ENCODE measurements at places on chromosomes 6 and 20.

DNA sequence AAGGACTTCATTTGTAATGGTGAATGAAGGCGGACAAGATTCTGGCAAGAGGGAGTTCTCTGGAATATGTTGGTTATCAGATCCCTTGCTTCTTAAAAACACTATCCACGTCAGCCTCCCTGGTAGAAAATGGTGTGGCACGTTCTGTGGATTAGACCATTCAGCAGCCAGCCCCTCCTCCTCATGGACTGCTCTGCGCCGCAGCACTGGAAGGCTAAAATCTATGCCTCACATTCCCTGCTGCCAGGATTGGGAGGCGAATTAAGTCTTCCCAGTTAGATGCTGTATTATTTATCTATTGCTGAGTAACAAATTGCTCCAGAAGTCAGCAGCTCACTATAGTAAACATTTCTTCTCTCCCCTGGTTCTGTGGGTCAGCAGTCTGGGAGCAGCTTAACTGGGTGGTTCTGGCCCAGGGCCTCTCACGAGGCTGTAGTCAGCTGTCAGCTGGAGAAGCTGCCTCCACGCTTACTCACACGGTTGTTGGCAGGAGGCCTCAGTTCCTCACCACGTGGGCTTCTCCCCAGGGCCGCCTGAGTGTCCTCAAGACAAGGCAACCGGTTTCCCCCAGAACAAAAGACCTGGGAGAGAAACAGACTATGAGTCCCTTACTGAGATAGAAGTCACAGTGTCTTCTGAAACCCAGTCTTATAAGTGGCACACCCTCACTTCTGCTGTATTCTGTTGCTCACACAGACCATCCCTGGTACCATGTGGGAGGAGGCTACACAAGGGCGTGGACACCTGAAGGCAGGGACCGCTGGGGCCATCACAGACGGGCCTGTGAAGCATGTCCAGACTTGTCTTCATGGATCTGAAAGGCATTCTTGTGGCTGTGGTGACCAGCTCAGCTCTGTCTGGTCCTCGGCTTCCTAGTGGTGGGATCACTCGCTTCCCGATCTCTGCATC lies 101.0 kb downstream of the NRN1 start:
- no peak for DNase-seq

- no peak for DNase-seq
Observed at GRCh38 chr6:133170602-133171001, 70.6 kb upstream of the EYA4 start.

DNA sequence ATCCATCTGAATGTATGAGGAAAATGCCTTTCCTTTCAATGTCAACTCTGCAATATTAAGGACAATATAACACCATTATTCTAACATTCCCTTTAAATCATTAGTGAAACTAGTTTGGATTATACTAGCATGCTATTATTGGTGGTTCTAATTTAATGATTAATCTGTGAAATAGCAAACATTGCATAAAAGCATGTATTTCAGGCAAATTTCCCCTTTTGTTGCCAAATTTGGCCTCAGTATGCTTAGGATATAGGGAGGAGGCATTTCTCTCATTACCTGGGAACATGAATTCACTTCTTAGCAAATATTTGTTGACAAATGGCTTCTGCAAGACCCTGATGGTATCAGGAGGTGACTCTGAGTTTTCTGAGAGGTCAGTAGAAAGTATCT lies 1.6 kb downstream of the TPMT start:
- DNase-seq, result no peak

DNA sequence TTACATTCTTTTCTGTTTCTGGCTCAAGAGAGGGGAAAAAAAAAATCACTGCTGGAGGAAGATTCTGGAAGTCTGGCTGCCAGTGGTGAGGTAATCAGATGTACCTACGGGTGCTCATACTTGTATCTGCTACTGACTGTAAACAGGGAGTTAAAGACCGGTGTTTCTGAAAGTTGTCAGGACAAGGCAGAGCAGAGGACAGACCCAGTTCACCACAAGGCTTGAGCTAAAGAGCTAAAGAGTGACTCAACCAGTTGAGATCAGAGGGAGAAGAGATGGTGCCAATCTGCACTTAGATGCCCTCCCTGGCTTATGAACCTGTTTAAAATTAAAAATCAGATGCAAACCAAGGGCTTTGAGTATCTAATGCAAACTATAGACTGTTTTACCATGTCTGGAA lies 55.4 kb downstream of the CEP162 start:
- DNase-seq, result no peak

- no peak for DNase-seq
Observed at GRCh38 chr6:108822401-108822800, 25.8 kb upstream of the ARMC2 start.

DNA sequence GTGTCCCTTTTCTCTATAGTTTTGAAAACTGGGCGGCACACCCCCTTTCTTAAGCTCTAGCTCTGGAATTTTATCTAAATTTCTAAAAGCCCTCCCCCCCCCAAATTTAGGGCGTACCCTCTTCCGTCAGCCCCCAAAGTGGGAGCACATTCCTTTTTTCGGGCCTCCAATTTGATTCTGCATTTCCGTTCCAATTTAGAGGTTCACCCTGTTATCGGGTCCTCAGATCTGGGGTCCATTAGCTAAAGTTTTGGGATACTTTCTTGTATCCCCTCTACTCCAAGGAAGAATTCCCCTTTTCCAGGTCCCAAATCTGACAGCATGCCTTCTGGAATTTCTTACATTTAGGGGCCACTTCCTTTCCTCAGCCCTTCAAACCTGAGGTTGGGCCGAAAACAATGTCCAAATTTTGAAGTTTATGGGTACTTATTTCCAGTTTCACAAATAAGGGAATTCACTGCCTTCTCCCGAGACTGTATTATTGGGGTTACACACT lies 796 bp downstream of the PHF20 start:
- no peak for DNase-seq

GRCh38 chr6:54011277-54011648 lies 100.0 kb upstream of the MLIP start:
- DNase-seq, result no peak

GRCh38 chr6:14802514-14803160 lies 443.2 kb upstream of the JARID2 start:
- no peak for DNase-seq

DNA sequence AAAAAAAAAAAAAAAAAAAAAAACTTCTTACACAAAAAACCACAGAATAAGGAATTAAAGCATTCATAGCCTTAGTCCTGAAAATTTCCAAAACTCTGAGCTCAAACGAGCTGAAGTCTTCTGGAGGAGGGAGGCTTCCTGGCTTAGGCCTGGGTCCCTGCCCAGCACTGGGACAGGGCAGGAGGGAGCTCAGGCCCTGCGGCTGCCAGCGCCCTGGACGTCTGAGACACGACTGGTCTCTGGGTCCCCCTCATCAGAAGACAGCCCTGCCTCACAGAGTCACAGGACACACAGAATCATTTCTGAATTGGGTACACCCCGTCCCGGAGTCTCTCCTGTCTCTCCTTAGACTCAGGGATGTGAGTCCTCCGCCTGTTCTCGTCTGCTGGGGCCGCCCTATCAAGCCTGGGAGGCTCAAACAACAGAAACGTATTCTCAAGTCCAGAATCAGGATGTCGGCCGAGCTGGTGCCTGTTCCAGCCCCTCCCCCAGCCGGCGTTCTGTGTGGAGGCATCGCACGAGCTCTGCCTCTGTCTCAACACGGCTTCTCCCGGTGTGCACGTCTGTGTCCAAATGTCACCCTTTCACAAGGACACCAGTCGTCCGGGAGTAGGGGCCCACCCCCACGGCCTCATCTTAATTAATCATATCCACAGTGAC lies 39.4 kb downstream of the ZBTB46 start:
- DNase-seq, result no peak

- no peak for DNase-seq
Observed at GRCh38 chr6:98836025-98836961, 1.9 kb downstream of the POU3F2 start.

DNA sequence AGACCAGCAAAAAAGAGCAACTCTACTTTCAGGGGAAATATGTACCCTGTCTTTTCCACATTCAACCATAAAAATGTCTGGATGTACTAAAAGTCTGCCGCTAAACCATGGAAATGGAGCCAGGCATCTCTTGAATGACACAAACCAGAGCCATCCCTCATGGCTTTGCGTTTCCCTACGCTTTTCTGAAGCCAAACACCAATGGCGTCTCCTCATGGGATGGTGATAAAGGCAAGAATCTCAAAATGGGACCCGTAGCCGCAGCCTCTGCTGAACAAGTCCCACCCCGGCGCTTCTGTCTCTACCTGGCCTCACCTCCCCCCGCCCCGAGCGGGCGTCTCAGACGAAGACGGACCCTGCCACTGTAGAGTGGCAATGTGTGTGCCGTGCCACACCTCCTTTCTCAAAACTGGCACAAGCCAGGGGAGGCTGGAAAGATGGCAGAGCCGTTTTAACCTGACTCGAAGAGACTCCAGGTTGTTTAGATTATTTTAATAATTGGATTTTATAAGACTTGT lies 80.3 kb upstream of the AFDN start:
- no peak for DNase-seq

DNA sequence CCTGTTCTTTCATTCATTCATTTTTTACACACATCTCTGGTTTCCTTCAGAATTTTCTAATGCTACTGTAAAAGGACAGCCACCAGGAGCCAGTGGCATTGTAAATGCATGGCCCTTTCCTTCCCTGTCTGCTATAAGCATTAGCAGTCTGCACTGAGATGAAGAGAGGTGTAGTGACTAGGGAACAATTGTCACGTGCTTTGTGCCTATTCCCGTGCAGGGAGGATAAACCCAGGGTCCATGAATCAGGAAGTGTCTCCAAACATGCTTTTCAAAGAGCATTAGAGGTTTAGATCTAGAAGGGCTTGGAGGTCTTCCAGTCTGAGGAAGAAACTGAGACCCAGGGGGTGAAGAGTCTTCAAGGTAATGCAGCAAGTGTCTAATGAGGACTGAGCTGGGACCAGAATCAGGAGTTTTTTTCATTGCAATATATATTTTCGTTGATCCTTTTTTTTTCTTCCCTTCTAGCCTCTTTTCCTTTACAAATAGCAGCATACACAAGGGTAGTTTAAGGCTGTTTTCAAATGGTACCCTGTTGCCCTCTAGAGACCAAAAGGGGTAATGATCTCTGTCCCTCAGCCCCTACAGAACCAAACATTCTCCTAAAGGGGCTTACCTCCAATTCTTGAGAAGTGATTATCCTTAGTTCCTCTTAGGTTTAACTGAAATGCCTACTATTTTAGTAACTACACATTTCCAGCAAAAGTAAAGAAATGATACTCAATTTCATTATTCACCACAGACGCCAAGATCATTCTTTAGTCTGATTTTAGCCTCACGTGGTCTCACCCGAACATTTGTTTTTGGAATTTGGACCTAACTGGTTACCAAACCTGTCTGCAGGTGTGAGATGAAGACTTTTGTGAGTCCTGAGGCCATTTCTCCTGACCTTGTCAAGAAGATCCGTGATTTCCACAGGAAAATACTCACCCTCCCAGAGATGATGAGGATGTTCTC lies 6.6 kb downstream of the TRIM15 start:
- peak; percentile 66 for DNase-seq

DNA sequence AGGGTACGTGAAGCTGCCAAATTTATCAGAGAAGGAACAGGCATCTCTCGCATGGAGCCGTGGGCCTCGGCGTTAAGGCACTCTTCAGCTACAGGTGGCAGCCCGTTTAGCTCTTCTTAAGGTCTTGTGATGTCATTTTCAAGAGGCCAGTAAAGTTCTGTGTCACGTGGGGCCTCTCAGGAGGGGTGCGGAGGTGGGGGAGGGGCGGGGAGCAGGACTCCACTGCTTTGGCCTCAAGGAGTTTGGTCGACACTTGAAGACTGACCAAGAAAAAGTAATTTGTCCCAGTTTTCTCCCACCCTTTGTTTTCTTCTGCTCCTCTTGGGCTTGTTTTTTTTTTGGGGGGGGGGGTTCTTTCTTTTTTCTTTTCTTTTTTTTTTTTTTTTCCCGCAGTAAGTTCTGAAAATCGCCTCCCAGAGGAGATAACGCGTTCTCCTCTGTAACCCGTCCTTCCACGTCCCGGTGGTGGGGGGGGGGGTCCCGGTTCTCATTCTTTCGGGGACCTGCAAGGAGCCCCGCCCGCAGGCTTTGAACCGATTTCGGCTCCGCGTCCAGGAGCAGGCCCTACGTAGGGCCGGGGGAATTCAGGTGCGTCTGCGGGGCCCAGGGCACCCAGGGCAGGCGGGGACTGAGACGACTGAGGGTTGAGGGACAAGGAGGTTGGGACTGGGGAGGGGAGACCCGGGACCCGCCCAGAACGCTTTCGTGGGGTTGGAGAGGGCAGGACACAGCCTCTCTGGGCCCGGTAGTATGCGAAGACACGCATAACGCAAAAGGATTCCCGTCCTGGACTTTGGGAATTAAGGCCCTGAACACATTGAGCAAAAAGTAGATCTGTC lies 26.0 kb downstream of the GPX6 start:
- DNase-seq, result peak; percentile 58

DNA sequence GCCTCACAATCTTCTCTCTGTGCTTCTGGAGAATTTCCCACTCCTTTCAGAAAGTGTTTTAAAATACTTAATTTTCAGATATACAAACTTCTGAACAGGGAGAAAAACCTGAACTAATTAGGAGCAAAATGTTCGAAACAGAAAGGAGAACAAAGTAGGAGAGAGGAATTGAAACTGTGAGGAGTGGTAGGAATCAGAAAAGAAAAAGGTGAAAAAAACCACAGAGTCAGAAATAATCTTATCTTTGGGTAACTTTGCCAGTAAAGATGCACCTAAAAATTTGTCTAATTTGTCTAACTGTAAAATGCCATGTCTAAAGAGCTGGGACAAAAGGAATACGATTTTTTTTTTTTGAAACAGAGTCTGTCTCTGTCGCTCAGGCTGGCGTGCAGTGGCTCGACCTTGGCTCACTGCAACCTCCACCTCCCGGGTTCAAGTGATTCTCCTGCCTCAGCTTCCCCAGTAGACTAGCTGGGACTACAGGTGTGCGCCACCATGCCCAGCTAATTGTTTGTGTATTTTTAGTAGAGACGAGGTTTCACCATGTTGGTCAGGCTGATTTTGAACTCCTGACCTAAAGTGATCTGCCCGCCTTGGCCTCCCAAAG lies 4.7 kb upstream of the RIPOR2 start:
- DNase-seq, result no peak

- DNase-seq, result peak; percentile 46
Observed at GRCh38 chr6:47307362-47308197, 2.1 kb downstream of the TNFRSF21 start.

- no peak for DNase-seq
Observed at GRCh38 chr20:36532388-36532787, 8.9 kb upstream of the MYL9 start.

GRCh38 chr6:98678481-98678880 lies 155.9 kb upstream of the POU3F2 start:
- DNase-seq, result no peak

- DNase-seq, result no peak
Observed at GRCh38 chr6:47749757-47750156, 32.1 kb upstream of the OPN5 start.

DNA sequence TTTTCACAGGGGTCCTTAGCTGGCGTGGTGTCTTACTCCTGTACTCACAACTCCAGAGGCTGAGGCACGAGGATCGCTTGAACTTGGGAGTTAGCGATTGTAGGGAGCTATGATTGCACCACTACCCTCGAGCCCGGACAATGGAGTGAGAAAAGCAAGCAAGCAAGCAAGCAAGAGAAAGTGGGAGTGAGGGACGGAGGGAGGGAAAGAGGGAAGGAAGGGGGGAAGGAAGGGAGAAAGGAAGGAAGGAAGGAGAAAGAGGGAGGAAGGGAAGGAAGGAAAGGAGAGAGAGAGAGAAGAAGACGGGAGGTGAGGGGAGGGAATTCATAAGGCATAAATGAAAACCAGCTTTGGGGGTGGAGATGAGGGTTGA lies 120.5 kb downstream of the TRIM27 start:
- DNase-seq, result no peak
